Occipital lobe (tissue), 3 donors: ENCODE measurements at places on chromosomes 7 and 10. TPM values are rescaled to one million over a fixed set of nuclear protein-coding genes. Genes with fewer than 3 reads are reported as not detected.

Gene CADPS2
- total RNA-seq, result 20.9 TPM

GRCh38 chr10:61896854-61897661, 4.4 kb upstream of the ARID5B start:
- DNase-seq, result peak; percentile 21

- DNase-seq, result no peak
Observed at GRCh38 chr10:126373972-126374371, 14.3 kb downstream of the ADAM12 start.

DNA sequence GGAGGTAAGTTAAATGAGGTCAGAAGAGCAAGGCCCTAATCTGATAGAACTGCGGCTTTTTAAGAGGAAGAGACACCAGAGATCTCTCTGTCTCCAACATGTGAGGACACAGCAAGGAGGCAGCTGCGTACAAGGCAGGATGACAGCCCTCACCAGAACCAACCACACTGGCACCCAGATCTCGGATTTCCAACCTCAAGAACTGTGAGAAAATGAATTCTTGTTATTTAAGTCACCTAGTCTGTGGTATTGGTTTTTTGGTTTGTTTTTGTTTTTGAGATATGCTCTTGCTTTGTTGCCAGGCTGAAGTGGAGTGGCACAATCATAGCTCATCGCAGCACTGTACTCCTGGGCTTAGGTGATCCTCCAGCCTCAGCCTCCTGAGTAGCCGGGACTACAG, 127.2 kb downstream of the DLG5 start:
- no peak for DNase-seq

DNA sequence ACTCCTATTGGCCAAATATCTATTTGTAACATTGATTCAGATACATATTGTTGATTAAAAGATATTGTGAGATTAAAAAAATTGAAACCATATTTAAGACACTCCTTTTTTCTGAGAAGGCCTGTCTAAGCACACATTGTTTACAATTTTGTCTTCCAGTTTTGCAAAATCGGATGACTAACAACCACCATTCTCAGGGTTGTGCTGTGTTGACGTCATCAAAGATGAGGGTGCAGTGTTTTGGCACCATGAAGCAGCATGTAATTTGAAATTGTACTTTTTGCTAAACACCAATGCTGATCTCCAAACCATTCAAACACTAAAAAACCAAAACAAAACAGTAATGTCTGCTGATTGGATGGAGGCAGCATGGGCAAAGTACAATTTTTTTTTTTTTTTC, 7.4 kb downstream of the CREB5 start:
- no peak for DNase-seq

GRCh38 chr7:102417105-102417504, 16.3 kb upstream of the ORAI2 start:
- DNase-seq, result no peak

DNA sequence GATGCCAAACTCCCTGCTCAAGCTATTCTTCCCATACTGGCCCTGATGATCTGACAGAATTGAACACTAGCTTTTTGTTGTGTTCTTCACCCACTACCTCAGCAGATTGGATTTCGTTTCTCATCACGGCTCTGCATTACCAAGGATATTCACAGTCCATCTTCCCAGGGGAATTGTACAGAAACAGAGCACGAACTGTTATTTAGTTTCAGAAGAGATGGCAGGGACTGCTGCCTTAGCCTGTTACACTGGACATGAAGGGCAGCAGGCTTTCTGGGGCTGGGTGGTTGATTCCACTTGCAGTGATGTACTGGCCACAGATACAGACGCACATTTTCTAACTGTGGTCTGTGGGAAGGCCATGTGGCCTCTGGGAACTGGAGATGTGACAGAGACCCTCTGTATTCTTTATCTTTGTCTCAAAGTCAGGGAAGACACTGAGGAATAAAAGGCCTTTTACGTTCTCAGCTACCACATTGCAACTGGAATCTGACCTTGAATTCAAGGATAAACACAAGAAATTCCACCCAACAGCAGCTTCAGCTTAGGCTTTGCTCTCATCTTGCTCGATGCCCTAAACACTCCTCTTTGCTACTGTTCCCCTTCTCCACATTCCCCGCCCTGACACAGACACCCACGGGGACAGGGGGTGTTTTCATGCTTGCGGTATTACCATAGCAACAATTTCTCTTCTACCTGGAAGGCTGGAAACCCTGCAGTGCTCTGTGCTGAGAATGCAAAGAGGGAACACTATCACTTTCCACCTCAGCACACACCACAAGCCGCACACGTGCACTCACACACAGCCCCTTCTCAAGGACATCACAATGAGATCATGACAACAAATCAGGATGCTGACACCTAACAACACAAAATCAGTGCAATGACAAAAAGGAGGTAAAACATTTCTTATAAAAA, 81.7 kb downstream of the RNF216 start:
- DNase-seq, result peak; percentile 60

GRCh38 chr7:73844131-73844547, 1.8 kb upstream of the METTL27 start:
- no peak for DNase-seq

GRCh38 chr7:2470204-2471021, 5.8 kb downstream of the GRIFIN start:
- DNase-seq, result no peak

Gene ZWINT
- 5.0 TPM for total RNA-seq

GRCh38 chr7:16993543-16993942, 111.8 kb upstream of the AGR3 start:
- no peak for DNase-seq

GRCh38 chr7:155003092-155003375, at the start of gene PAXIP1:
Gene PAXIP1, minus strand, starts transcription at chr7:155003124. Its CDS starts 195 bp downstream, at chr7:155002929.
- no peak for DNase-seq

Gene CYP2E1
- total RNA-seq, result 10.5 TPM
